Tibial artery (tissue), 4 donors: ENCODE measurements at places on chromosomes 7 and 10.

GRCh38 chr7:137354396-137354795, 10.9 kb upstream of the PTN start:
- DNase-seq = no peak

DNA sequence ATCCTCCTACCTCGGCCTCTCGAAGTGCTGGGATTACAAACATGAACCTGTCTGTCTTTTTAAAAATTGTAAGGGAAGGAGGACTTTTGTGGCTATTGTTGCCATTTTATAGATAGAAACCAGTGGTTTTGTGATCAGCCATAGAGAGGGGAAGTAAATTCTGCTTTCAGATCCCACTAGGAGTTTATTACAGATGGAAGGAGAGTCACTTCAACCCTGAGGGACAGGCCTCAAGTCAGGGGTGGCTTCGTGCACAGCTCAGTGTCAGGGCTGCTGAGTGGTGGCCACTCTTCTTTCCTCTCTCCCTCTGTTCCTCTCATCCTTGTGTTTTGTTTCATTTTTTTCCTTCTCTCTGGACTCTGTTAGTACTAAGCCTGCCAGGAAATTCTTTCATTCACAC, 60.8 kb downstream of the OGDH start:
- no peak for DNase-seq

- DNase-seq = peak; percentile 14
These were observed 5.1 kb downstream of the ELFN1 start for GRCh38 chr7:1675036-1675671.

DNA sequence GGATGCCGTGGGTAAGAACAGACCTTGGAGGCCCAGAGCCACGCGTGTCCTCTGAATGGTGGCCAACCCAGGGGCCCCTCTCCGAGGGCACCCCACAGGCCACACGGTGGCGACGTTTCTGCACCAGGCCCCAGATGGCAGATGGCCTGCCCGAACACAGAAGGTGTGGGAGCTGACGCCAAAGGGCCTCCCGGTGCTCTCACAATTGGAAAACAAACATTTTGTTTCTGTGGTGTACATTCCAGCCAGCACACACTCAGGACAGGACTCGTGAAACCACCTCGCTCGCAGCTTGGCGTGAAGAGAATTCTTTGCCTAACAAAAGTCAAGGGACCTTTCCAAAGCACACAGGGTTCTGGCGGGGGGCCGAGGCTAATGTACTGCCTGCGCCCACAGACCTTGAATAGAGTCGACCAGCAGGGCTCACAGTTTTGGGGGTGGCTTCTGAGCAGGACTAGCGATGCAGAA, 112.1 kb downstream of the FAM53B start:
- DNase-seq = no peak

GRCh38 chr7:50595491-50596102, 30.4 kb upstream of the DDC start:
- DNase-seq = no peak

DNA sequence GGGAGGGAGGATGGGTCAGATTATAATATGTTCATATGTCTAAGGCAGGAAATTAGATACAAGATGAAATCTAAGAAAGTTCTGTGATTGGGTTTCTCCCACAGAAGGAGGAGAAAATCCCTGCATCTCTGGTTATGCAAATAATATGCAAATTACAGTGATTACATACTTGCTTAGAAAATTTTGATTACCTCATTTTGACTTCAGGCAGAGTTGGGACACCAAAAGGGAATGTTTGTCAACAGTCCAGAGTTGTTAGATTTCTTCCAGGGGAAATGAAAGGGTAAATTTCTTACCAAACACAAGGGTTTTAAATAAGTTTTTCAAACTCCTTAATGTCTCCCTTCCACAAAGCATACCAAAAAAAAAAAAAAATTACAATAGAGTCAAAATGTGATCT, 101.4 kb upstream of the STEAP1B start:
- DNase-seq = no peak

DNA sequence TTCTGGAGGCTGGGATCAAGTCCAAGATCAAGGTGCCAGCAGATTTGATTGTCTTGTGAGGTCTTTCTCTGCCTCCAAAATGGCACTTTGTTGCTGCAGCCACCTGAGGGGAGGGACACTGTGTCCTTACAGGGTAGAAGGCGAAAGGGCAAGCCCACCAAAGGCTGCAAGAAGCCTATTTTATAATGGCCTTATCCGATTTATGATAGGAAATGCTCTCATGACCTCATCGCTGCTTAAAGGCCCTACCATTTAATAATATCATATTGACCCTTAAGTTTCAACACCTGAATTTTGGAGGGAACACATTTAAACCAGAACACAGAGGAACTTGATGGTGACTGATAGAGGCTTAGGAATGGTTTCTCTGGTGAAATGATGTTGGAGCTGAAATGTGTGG, 296.5 kb downstream of the TWIST1 start:
- no peak for DNase-seq

DNA sequence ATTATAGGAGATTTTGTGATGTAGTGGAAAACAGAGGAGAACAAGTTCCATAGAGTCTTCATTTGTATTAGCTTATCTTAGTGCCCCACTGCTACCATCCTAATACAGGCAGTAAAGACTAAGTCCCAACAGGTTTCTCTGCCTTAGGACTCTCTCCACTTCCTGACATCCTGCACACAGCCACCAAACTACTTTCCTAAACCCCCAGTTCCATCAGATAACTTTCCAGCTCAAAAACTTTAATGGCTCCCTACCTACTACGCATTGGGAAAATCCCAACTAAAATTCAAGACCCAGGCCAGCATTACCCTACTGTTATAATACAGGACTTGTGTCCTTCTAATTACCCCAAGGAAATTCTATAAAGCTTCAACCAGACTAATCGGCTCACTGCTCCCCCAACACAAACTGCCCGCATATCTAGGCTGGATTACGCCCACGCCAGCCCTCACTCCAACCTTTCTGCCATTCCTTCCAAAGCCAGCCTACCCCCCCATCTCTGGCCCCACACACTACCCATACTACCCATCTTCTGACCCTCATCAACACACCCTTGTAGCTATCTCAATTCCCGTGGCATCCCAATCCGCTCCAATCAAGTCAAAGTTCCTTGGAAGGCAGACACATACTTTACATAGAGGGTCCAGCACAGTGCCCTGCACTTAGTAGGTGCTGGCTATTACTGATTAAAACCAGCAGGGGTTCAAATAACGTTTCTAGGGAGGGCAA, 1.4 kb downstream of the IDE start:
- no peak for DNase-seq

GRCh38 chr10:7896297-7896696, 78.0 kb downstream of the TAF3 start:
- DNase-seq = no peak

- DNase-seq = no peak
These were observed 8.8 kb upstream of the DNTT start for GRCh38 chr10:96295475-96295874.

DNA sequence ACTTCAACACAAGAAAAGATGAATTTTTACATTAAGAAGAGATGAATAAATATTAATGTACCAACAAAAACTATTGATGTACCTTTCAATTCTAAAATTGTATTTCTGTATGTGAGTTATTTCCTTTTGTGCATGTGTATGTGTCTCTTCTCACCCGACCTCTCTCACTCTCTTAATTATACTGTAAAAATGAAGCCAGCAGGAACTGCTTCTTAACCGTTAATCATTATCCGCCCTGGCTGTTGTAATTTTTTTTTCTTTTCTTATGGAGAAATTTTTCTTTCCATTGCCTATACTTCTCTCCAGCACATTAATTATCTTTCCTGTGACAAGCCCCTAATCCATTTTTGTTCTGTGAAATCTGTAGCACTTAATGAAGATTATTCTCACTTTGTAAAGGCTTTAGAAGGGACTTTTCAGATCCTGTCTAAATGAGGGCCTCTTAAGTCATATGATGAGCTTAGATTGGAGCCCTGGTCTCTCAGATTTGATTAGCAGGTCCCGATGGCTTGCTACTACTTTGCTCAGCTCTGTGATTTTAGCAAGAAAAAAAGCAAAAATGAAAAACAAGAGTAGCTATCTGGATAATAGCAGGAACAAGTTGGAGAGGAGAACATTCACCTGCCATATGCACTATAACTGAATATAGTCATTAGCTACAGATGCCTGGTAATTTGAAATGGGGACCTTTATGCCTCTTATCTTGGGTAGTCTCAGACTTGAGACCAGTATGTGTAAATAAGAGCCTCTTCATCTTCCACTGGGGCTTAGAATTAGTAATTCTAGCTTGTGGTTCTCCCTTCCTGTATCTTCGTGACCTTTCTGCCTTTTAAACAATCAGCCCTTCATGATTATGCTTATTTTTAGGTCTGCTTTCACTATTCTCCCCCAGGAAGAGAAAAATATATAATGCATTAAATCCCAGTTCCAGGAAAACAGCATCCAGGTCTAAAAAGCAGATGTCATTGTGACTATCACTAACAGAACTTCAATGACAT, 80.0 kb upstream of the COL1A2 start:
- DNase-seq = no peak

DNA sequence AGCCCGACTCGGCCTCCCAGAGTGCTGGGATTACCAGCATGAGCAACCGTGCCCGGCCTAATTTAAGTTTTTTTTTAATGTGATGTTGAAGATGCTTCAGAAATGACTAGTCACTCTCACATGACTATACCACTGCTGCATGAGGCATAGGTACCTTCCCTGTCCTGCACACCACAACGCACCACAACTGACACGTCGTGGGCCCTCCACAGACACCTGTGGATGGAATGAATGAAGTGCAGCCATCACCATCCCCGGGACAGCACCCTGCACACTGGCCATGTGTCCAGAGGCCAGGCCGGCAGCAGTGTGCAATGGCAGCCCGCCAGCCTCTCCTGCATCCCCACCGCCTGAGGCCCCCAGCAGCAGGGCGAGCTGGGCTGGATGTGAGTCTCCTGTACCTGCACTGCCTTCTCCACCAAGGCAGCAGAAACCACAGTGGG, 55.1 kb downstream of the VOPP1 start:
- no peak for DNase-seq

GRCh38 chr10:110009736-110010475, 2.1 kb downstream of the ADD3 start:
- no peak for DNase-seq
